Thoracic aorta (tissue), 2 donors: ENCODE measurements at places on chromosomes 4 and X. TPM values are rescaled to one million over a fixed set of nuclear protein-coding genes. Genes with fewer than 3 reads are reported as not detected.
A peak's percentile ranks its signal among the peaks of the same experiment; 100 is the strongest.

ADRA2C gene
- total RNA-seq = 232 TPM

DNA sequence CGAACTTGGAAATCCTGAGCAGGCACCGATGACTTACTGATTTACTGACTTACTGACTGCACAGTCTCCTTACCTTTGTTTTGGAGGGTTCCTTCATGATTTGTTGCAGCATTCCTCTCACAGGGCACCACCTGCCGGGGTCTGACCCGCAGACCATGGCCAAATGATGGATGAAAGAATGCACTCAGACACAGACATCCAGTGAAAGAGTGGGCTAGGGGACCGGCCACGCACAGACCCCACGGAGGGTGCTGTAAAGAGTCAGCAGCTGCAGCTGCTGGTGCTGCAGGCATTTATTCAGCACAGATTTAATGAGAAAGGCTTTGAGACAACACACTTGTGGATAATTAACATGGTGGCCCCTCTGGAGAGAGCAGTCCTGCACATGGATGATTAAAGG, 3.4 kb downstream of the MAGEB5 start:
- H3K4me3 ChIP-seq = no peak overlapping the region
- H3K27ac ChIP-seq = no peak overlapping the region
- no peak for DNase-seq
- H3K36me3 ChIP-seq = no peaks in the 10 kb centered on the region

GRCh38 chrX:153642051-153642654, 4.8 kb upstream of the DUSP9 start:
- no peaks in the 10 kb centered on the region for H3K27me3 ChIP-seq
- no peak overlapping the region for H3K27ac ChIP-seq
- H3K4me1 ChIP-seq = peaks cover 14% of the 10 kb centered on the region
- H3K36me3 ChIP-seq = no peaks in the 10 kb centered on the region

- no peaks in the 10 kb centered on the region for H3K4me1 ChIP-seq
- DNase-seq = no peak
- H3K27ac ChIP-seq = no peak overlapping the region
- H3K27me3 ChIP-seq = no peaks in the 10 kb centered on the region
- H3K4me3 ChIP-seq = no peak overlapping the region
Observed at GRCh38 chr4:73730292-73730691, 10.1 kb upstream of the CXCL8 start.

DNA sequence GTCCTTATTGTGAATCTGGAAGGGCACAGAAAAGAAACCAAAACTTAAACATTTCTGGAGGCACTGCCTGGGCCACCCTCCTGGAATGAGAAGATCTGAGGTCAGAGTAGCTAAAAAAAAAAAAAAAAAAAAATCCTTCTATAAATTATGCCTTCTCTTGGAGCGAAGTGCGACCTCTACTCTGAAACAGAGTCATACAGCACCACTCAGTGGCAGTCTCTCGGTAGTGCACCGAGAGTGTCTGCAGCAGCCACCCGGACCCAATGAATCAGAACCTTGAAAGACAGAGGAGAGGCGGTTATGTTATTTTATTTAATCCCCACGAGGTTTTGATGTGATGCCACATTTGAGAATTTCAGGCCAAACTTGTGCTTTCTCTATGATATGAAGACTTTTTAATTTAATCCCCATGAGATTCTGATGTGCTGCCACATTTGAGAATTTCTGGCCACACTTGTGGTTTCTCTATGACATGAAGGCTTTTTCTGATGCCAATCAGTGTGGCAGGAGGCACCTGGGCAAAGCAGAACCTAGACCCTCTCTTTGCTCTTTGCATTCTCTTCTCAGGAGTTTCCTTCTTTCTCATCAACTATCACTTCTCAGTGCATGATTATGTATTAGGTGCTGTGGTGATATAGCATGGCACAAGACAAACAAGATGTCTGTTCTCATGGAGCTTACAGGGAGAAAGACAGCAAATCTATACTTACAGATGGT, 5.6 kb upstream of the CT47C1 start:
- no peak overlapping the region for H3K4me3 ChIP-seq
- no peaks in the 10 kb centered on the region for H3K27me3 ChIP-seq
- H3K36me3 ChIP-seq = no peaks in the 10 kb centered on the region
- no peaks in the 10 kb centered on the region for H3K4me1 ChIP-seq
- DNase-seq = peak; percentile 11

STAP1 gene
- total RNA-seq = 0.78 TPM

TMEM144 gene
- total RNA-seq = 22.6 TPM

TEX13C gene
- not detected for total RNA-seq

GRCh38 chrX:106783716-106784115, 18.8 kb upstream of the TBC1D8B start:
- H3K27ac ChIP-seq = no peak overlapping the region
- no peak for DNase-seq
- no peaks in the 10 kb centered on the region for H3K27me3 ChIP-seq
- no peaks in the 10 kb centered on the region for H3K36me3 ChIP-seq

DNA sequence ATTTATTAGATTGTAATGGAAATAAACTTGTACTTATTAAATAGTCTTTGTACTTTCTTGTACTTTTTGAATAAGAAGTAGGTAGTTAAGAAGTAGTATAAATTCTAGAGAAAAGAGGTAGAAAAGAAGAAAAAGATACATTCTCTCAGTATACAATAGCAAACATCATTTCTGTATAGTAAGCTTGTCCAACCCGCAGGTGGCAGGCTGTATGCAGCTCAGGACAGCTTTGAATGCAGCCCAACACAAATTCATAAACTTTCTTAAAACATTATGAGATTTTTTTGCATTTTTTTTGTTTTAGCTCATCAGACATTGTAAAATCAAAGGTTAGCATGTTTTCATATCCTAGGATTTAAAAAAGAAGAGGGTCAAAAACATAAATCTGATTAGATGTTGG, 441.6 kb downstream of the DTHD1 start:
- no peak overlapping the region for H3K27ac ChIP-seq
- no peaks in the 10 kb centered on the region for H3K36me3 ChIP-seq
- no peak for DNase-seq
- H3K4me1 ChIP-seq = no peaks in the 10 kb centered on the region
- H3K4me3 ChIP-seq = no peak overlapping the region
- no peaks in the 10 kb centered on the region for H3K27me3 ChIP-seq

- no peaks in the 10 kb centered on the region for H3K27me3 ChIP-seq
- no peak for DNase-seq
- H3K36me3 ChIP-seq = no peaks in the 10 kb centered on the region
- peak overlapping the region; percentile 71 for H3K27ac ChIP-seq
Observed at GRCh38 chr4:57104706-57105560, 5.3 kb downstream of the IGFBP7 start.
